ENCODE measurements at places on chromosomes 1 and 21.

DNA sequence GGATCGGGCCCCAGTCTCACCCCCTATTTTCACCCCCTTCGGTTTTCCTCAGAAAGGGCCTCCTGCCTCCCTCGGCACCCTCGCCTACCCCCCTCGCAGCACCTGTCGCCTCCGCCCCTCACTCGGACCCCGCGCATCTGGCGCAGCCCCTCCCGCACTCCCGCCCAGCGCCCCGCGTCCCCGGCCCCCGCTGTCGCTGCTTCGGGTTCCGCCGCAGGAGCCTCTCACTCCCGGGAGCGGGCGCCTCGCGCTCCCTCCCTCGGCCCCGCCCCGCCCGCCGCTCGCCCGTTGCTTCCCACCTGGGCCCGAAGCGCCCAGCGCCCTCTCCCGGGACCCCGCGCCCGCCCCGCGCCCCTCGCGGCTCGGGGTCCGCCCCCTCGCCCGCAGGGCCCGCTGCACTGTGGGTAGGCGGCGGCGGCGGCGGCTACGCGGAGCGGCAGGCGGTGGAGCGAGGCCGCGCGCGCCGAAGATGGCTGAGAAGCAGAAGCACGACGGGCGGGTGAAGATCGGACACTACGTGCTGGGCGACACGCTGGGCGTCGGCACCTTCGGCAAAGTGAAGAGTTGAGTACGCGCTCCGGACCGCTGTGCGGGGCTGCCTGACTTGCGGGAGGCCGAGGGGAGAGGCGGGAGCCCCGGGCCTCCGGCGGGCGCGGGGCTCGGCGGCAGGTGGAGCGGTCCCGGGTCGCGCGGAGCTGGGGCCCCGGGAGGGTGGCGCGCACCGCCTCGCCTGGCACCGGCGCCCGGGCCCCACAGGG is at the start of gene PRKAA2:
TSS of gene PRKAA2 (plus strand) at position 396 of the 758 bp plus-strand sequence. CDS start at position 470, 74 bp downstream.
- peak; percentile 74 for DNase-seq

- no peak for DNase-seq
Measured at GRCh38 chr1:72483846-72484357, 201.6 kb upstream of the NEGR1 start.

- no peak for DNase-seq
Measured at GRCh38 chr1:239511875-239512274, 125.5 kb downstream of the CHRM3 start.

- peak; percentile 67 for DNase-seq
Measured at GRCh38 chr21:38853421-38853919, 47.7 kb downstream of the ETS2 start.

GRCh38 chr1:33005117-33005837 is 31.4 kb downstream of the AK2 start:
- DNase-seq = no peak

DNA sequence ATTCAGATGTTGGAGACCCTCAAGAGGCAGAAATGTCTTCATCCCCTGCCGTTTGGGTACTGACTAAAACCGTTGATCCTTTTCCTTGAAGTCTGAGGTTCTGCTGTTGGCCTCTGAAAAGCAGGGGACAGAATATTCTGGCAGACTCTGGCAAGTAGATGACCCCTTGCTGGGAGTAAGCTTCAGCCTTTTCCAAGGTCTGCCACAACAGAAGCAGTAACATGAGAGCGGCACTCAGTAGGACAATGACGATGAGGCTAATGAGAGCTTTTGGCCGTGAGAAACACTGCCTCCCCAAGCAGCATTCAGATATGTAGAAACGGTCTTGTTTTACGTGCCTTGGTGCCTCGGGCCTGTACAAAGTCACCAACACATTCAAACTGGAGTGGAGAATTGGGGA is 143.7 kb downstream of the ST6GALNAC5 start:
- no peak for DNase-seq

GRCh38 chr1:5340560-5341130 is 651.6 kb downstream of the NPHP4 start:
- DNase-seq = no peak

- no peak for DNase-seq
Measured at GRCh38 chr1:224192082-224192788, 9.2 kb downstream of the DEGS1 start.

Data from GM03348 (cell line).